Activated CD4-positive, alpha-beta T cell treated with anti-CD3 and anti-CD28 coated beads, Interleukin-2, amount 10 ng/mL, durations not matched to agents 7 days and 5 days (primary cell): ENCODE measurements at places on chromosomes 5 and 9. TPM values are rescaled to one million over a fixed set of nuclear protein-coding genes. Genes with fewer than 3 reads are reported as not detected.

- H3K36me3 ChIP-seq = no peaks in the 10 kb centered on the region
- no peak overlapping the region for H3K4me3 ChIP-seq
- no peaks in the 10 kb centered on the region for H3K4me1 ChIP-seq
- no peak overlapping the region for H3K27ac ChIP-seq
- DNase-seq = no peak
Observed at GRCh38 chr5:23084815-23085214, 231.7 kb upstream of the CDH12 start.

- no peak overlapping the region for H3K4me3 ChIP-seq
- DNase-seq = no peak
- H3K27me3 ChIP-seq = peaks cover 13% of the 10 kb centered on the region
Observed at GRCh38 chr9:90309809-90310520, 332.7 kb downstream of the DIRAS2 start.

GRCh38 chr5:96140496-96140895 is 178.8 kb upstream of the ELL2 start:
- no peak overlapping the region for H3K27ac ChIP-seq
- H3K4me3 ChIP-seq = no peak overlapping the region
- peaks cover 26% of the 10 kb centered on the region for H3K27me3 ChIP-seq
- H3K4me1 ChIP-seq = no peaks in the 10 kb centered on the region

DNA sequence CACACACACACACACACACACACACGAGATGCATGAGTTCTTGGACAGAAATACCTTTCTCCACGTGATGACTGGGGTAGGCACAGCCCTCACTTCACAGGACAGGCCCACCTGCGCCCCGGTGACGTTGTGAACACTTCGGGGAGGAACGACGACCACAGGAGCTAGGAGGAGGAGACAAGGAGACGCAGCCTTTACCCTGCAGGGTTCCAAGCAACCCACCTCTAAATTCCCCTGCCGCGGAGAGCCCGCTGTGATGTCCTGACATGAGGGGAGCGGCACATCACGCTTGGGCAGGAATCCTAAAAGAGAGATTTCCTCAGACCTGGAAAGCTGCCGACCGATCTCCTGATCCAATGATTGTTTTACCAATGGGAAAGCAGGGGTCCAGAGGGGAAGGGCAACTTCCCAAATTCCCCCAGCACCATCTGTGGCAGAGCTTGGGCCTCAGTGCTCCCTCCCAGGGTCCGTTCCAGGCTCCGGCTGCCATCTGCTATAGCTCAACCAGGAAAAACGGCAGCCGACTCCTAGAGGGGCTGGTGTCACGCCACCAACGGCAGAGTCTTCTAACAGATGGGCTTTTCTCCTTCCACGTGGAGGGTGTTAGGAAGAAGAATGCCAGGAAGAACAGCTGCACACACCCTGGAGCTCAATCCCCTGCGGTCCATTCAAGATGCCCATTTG is 10.1 kb downstream of the IGFBPL1 start:
- H3K27ac ChIP-seq = no peak overlapping the region
- H3K36me3 ChIP-seq = no peaks in the 10 kb centered on the region
- H3K4me3 ChIP-seq = no peak overlapping the region
- DNase-seq = no peak
- peaks cover 4% of the 10 kb centered on the region for H3K27me3 ChIP-seq
- no peaks in the 10 kb centered on the region for H3K4me1 ChIP-seq

GRCh38 chr9:14107495-14107894 is 206.4 kb downstream of the NFIB start:
- H3K27me3 ChIP-seq = no peaks in the 10 kb centered on the region
- no peak overlapping the region for H3K4me3 ChIP-seq

- H3K4me1 ChIP-seq = no peaks in the 10 kb centered on the region
- no peaks in the 10 kb centered on the region for H3K36me3 ChIP-seq
- H3K27me3 ChIP-seq = peaks cover 6% of the 10 kb centered on the region
- DNase-seq = no peak
- no peak overlapping the region for H3K27ac ChIP-seq
Observed at GRCh38 chr5:172436879-172437369, 17.4 kb downstream of the SH3PXD2B start.

DNA sequence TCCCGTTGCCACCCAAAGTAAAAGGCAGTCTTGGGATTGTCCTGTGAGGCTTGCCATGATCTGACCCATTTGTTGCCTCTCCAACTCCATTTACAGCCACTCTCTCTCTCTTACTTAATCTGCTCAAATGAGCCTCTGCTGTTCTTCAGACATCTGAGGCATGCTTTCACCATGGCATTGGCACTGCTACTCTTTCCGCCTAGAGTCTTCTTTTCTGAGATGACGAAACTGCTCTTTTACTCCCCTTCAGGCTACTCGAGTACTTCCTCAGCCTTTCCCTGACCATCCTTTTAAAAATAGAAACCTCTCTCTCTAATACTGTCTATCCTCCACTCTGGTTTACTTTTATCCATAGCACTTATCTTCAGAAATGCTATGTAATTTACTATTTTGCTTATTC is 9.0 kb downstream of the FOCAD start:
- H3K27ac ChIP-seq = no peak overlapping the region
- H3K4me3 ChIP-seq = no peak overlapping the region
- H3K27me3 ChIP-seq = no peaks in the 10 kb centered on the region
- peaks cover 4% of the 10 kb centered on the region for H3K36me3 ChIP-seq
- peaks cover 2% of the 10 kb centered on the region for H3K4me1 ChIP-seq

DNA sequence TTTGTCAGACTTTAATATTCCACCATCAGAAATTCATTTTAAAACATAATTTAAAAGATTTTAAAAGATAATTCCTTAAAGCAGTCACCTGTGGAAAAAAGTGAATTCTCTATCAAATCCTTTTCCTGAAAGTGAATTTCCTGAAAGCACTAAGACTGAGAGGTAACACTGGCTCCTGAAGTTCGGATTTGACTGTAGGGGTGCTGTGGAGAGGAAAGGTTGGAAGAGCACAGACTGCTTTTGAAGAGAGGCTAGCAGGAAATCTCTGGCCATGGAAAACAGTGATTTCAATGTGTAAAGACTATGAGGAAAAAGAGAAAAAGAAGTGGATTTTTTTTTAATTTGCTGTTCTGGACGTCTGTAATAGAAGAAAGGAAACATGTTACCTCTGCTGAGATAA is 35.7 kb upstream of the TMEM161B start:
- H3K4me3 ChIP-seq = no peak overlapping the region
- no peak overlapping the region for H3K27ac ChIP-seq
- H3K27me3 ChIP-seq = no peaks in the 10 kb centered on the region
- no peak for DNase-seq
- no peaks in the 10 kb centered on the region for H3K4me1 ChIP-seq
- peaks cover 2% of the 10 kb centered on the region for H3K36me3 ChIP-seq

- H3K27ac ChIP-seq = no peak overlapping the region
- no peaks in the 10 kb centered on the region for H3K4me1 ChIP-seq
- no peak overlapping the region for H3K4me3 ChIP-seq
Observed at GRCh38 chr5:61141801-61142200, 20.5 kb downstream of the SMIM15 start.

DNA sequence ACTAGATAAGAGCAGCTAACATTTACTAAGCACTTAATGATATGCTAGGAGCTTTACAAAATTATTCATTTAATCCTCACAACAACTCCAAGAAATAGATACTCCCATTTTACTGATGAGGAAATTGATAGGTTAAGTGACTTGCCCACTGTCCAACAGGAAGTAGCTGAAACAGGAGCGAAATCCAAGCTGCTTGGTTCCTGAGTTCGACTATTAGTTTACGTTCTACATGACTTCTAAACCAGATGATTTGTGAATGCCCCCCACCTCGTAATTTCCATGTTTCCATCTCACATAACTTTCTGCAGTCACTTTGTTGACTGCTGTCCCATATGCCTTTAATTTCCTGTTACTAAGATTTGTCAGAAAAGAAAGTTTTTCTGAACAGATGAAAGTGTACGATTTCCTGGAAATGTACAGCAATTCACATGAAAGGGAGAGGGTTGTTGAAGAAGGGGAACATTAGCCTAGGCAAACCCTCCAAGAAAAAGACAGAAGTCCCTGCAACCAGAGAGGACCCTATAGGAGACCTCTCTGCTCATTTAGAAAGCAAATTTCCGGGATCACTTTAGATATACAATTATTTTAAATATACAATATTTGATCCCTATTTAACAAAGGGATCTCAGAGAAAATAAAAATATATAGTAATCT is 279.1 kb upstream of the EFNA5 start:
- H3K27ac ChIP-seq = peak overlapping the region; percentile 76
- H3K4me1 ChIP-seq = peaks cover 34% of the 10 kb centered on the region
- no peaks in the 10 kb centered on the region for H3K27me3 ChIP-seq
- H3K36me3 ChIP-seq = peaks cover 6% of the 10 kb centered on the region
- peak overlapping the region; percentile 20 for H3K4me3 ChIP-seq
- no peak for DNase-seq

GRCh38 chr9:21286659-21287058 is 18.5 kb downstream of the IFNA5 start:
- no peak overlapping the region for H3K27ac ChIP-seq
- H3K4me1 ChIP-seq = no peaks in the 10 kb centered on the region
- H3K4me3 ChIP-seq = no peak overlapping the region
- H3K27me3 ChIP-seq = peaks cover 14% of the 10 kb centered on the region

DNA sequence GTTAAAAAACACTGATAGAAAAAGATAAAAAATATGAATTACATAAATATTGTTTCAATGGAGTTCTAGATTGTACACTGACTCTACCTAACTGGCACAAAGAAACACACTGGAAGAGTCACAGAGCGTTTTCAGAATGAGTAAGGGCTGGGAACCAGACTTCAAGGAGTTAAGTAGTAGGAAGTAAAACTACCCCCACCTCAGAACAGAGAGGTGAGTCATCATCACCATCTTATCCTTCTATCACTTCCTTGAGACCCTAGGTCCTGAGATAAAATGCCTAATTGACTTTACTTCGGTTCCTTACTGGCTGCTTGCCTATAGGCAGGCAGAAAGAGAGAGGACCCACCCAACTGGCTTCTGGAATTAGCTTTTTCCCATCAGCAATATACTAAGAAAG is 79.7 kb downstream of the ELAVL2 start:
- H3K4me1 ChIP-seq = no peaks in the 10 kb centered on the region
- no peaks in the 10 kb centered on the region for H3K27me3 ChIP-seq
- no peaks in the 10 kb centered on the region for H3K36me3 ChIP-seq
- no peak for DNase-seq
- no peak overlapping the region for H3K4me3 ChIP-seq
- no peak overlapping the region for H3K27ac ChIP-seq

GRCh38 chr9:34370970-34371880 is 5.5 kb downstream of the MYORG start:
- no peaks in the 10 kb centered on the region for H3K27me3 ChIP-seq
- no peak for DNase-seq
- H3K36me3 ChIP-seq = peaks cover 31% of the 10 kb centered on the region
- H3K4me3 ChIP-seq = no peak overlapping the region

GRCh38 chr9:110599468-110599867 is 19.9 kb upstream of the SVEP1 start:
- no peaks in the 10 kb centered on the region for H3K4me1 ChIP-seq
- no peaks in the 10 kb centered on the region for H3K27me3 ChIP-seq
- H3K36me3 ChIP-seq = no peaks in the 10 kb centered on the region
- no peak for DNase-seq
- no peak overlapping the region for H3K4me3 ChIP-seq
- H3K27ac ChIP-seq = no peak overlapping the region

GRCh38 chr9:127961613-127962155 is 19.1 kb downstream of the EEIG1 start:
- peaks cover 95% of the 10 kb centered on the region for H3K4me1 ChIP-seq
- H3K36me3 ChIP-seq = peaks cover 79% of the 10 kb centered on the region
- no peak overlapping the region for H3K4me3 ChIP-seq
- no peak for DNase-seq
- peak overlapping the region; percentile 74 for H3K27ac ChIP-seq

- H3K27me3 ChIP-seq = peaks cover under 1% of the 10 kb centered on the region
- DNase-seq = no peak
Observed at GRCh38 chr5:123155446-123155960, 66.5 kb downstream of the PRDM6 start.

DNA sequence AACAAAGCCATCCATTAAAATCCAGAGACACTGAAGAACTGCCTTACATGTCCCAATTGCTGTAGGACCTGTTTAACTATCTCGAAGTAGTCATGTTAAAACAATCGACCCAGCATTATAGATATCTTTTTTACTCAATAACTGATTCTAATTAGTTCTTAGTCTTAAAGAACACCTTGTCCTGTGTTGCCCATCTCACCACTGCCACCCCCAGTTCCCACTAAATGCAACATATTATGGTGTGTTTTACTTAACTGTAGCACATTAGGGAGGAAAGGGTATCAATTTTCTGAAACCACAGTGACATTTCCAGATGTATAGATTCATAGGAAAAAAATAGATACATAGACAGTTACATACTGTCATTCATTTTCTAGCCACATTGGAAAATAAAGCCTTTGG is 221.2 kb downstream of the MEF2C start:
- no peaks in the 10 kb centered on the region for H3K36me3 ChIP-seq
- no peak overlapping the region for H3K27ac ChIP-seq
- peaks cover 23% of the 10 kb centered on the region for H3K4me1 ChIP-seq
- H3K4me3 ChIP-seq = no peak overlapping the region

DNA sequence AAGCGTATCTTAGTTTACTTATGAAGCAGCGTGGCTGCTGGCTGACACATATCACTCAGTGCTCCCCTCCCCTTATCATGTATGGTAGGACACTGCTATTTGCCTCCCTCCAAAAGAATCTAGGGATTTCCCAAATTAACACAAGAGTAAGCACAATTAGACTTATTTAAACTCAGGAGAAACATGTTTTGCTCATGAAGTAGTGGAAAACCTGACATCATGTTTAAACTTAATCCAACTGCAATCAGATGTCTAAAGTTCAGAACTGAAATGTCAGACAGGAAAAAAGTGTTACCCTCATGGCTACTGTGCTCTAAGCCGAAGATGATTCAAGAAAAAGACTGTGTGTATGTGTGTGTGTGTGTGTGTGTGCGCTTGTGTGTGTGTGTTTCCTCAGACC is 324.1 kb upstream of the TNC start:
- no peak overlapping the region for H3K4me3 ChIP-seq
- no peaks in the 10 kb centered on the region for H3K4me1 ChIP-seq
- no peaks in the 10 kb centered on the region for H3K36me3 ChIP-seq
- H3K27me3 ChIP-seq = no peaks in the 10 kb centered on the region
- no peak overlapping the region for H3K27ac ChIP-seq

GRCh38 chr5:140632366-140633020 is 482 bp downstream of the CD14 start:
- H3K4me3 ChIP-seq = peak overlapping the region; percentile 76
- H3K27me3 ChIP-seq = peaks cover 21% of the 10 kb centered on the region
- peaks cover 2% of the 10 kb centered on the region for H3K36me3 ChIP-seq
- peak; percentile 48 for DNase-seq

GRCh38 chr5:172418862-172419814 is 35.2 kb downstream of the SH3PXD2B start:
- H3K4me1 ChIP-seq = peaks cover 10% of the 10 kb centered on the region
- H3K27me3 ChIP-seq = no peaks in the 10 kb centered on the region
- H3K27ac ChIP-seq = no peak overlapping the region
- H3K36me3 ChIP-seq = no peaks in the 10 kb centered on the region

- H3K36me3 ChIP-seq = no peaks in the 10 kb centered on the region
- no peaks in the 10 kb centered on the region for H3K27me3 ChIP-seq
- no peak overlapping the region for H3K27ac ChIP-seq
- no peak overlapping the region for H3K4me3 ChIP-seq
Observed at GRCh38 chr5:93236807-93237421, 344.1 kb downstream of the NR2F1-AS1 start.

The TMEM215 gene
- total RNA-seq = not detected

The KCNV2 gene
- total RNA-seq = not detected

The GPX3 gene
- total RNA-seq = not detected

The SLC35D2 gene
- 11.0 TPM for total RNA-seq

The ADCY2 gene
- total RNA-seq = not detected

The VPS13A gene
- total RNA-seq = 43.0 TPM

The APC gene
- total RNA-seq = 25.7 TPM

The IFNA6 gene
- total RNA-seq = not detected

The BARX1 gene
- not detected for total RNA-seq

The SQSTM1 gene
- 79.6 TPM for total RNA-seq

The ADRA1B gene
- total RNA-seq = not detected
